H7 (cell line): ENCODE measurements at places on chromosomes 5 and 9. TPM values are rescaled to one million over a fixed set of nuclear protein-coding genes. Genes with fewer than 3 reads are reported as not detected.

- no peak for DNase-seq
Observed at GRCh38 chr9:134666831-134667230, 25.2 kb downstream of the COL5A1 start.

- no peak for DNase-seq
Observed at GRCh38 chr5:136001466-136001981, 27.3 kb upstream of the TGFBI start.

- DNase-seq = no peak
Observed at GRCh38 chr5:68673106-68673822, 420.6 kb upstream of the SLC30A5 start.

- no peak for DNase-seq
Observed at GRCh38 chr9:71887362-71887761, 23.6 kb downstream of the ABHD17B start.

DNA sequence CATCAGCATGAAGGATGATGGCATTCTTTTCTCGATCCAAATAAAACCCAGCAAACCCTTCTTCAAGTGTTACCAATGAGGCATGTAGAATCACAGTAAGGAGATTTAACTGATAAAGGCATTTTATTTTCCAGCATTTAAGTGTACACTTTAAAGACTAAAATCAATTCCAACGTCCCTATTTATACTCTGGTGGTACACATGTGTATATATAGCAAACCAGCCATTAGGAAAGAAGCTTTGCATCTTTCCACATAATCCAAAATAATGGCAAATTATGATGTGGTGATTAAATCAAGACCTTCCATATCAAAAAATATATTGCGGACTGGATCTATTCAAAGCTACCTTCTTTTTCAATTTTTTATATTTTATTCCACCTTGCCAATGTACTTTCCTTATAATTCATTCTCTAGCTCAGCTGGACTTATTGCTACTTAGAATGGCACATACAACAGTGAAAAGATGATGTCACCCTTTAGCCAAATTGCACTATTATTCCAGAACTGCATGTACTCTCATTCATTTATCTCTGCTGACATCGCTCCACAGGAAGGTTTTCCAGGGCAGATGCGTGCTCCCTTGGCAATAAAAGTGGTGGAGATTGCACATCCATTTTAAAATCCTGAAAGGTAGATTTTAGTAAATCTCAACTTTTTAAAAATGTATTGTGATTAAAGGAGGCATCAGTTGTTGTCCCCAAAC is 63.3 kb upstream of the SLC30A5 start:
- DNase-seq = no peak

DNA sequence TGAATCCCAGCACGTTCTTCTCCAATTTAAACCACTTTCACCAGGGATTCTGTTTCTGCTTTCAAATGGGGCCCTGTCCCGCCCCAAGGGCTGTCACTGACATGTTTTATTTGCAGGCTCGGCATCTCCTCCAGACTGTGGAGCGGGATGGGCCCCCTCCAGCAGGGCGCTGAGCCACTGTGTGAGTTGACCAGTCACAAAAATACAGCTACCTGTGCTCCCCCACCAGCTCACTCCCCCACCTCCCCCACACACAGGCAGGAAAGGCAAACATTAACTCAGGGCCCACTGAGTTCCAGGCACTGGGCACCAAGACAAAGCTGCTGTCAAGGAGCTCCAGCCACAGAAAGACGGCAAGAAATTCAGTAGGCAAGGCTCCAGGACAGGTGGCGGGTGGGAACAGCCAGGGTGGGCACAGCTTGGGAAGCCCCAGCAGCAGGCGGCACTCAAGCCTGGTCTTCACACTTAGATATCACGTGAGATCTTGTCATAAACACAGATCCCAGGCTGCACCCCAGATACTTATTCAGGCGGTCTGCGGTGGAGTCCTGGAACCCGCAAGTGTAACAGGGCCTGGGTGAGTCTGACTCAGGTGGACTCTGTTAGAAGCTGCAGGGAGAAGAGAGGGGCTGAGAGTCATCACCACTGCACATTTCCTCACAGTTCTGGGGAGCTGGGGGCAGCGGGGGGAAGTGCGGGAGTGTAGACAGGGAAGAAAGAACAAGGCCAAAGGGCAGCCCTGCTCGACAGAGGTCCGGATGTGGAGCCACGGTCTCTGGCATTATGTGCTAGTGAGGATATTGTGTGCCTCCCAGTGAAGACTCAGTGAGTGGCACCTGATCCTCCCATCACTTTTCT is 44.7 kb downstream of the OR2V1 start:
- peak; percentile 34 for DNase-seq

- peak; percentile 70 for DNase-seq
Observed at GRCh38 chr5:150081541-150082283, 4.6 kb downstream of the CSF1R start.

- DNase-seq = peak; percentile 71
Observed at GRCh38 chr9:134267881-134268724, 58.2 kb upstream of the RXRA start.

- no peak for DNase-seq
Observed at GRCh38 chr9:105344283-105344682, 99.8 kb downstream of the SLC44A1 start.

GRCh38 chr5:78016863-78017529 is 240.9 kb upstream of the TBCA start:
- DNase-seq = peak; percentile 52

- DNase-seq = no peak
Observed at GRCh38 chr9:95286151-95286550, 31.4 kb downstream of the FANCC start.

GRCh38 chr5:178941361-178941760 is 363 bp downstream of the ZNF454 start:
- peak; percentile 26 for DNase-seq

- peak; percentile 24 for DNase-seq
Observed at GRCh38 chr5:38888041-38888440, 42.2 kb downstream of the OSMR start.

- DNase-seq = peak; percentile 51
Observed at GRCh38 chr5:168076561-168076991, 214.9 kb upstream of the WWC1 start.

DNA sequence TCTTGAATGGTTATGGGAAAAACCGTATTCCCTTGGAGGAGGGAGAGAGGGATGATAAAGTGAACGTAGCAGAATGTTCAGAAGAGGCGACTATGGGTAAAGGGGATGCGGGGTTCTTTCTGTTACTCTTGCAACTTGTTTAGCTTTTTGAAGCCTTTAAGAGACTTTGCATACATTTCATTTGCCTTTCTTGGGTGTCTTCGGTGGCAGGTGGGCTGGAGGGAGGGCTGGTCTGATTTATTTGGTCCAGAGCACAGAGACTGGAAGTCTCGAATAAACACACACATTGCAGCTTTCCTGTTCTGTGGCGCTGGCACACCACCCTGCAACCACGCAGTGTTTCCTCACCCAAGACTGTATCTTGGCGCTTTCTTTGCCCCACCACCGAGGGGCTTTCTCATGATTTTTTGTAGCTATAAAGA is 23.2 kb downstream of the TTF1 start:
- no peak for DNase-seq

GRCh38 chr5:102834438-102834964 is 79.4 kb downstream of the PAM start:
- DNase-seq = peak; percentile 4

GRCh38 chr9:101026824-101027223 is 1.7 kb upstream of the PLPPR1 start:
- DNase-seq = no peak

- DNase-seq = no peak
Observed at GRCh38 chr5:135669416-135669815, 90.6 kb upstream of the CXCL14 start.

- DNase-seq = no peak
Observed at GRCh38 chr5:94540856-94541494, 77.4 kb downstream of the KIAA0825 start.

GRCh38 chr9:133683586-133684120 is 47.5 kb downstream of the DBH start:
- DNase-seq = no peak

GRCh38 chr9:2790466-2790865 is 53.4 kb downstream of the PUM3 start:
- no peak for DNase-seq

GRCh38 chr9:15430920-15431844 is 8.5 kb downstream of the SNAPC3 start:
- peak; percentile 36 for DNase-seq

GRCh38 chr5:40831346-40832210 is 3.4 kb downstream of the RPL37 start:
- DNase-seq = no peak

GRCh38 chr5:146836226-146836842 is 42.2 kb downstream of the PPP2R2B start:
- DNase-seq = no peak

DNA sequence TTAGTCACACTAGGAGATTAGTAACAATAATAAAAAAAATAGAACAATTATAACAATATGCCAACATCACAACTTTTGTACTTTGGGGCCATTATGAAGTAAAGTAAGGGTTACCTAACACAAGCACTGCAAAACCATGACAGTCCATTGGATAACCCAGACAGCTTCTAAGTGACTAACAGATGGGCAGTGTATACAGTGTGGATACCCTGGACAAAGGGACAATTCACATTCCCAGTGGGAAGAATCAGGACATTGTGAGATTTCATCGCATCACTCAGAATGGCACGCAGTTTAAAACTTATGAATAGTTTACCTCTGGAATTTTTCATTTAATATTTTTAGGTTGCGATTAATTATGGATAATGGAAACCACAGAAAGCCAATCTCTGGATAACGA is 45.6 kb upstream of the JADE2 start:
- DNase-seq = no peak

- DNase-seq = no peak
Observed at GRCh38 chr5:7828269-7828668, 22.7 kb downstream of the CFAP90 start.

- no peak for DNase-seq
Observed at GRCh38 chr5:179609834-179610108, 13.7 kb downstream of the HNRNPH1 start.

Gene GCNT1
- total RNA-seq = 14.5 and 23.6 TPM in 2 replicates

Gene LPCAT1
- 70.2 and 77.5 TPM in 2 replicates for total RNA-seq

Gene AQP3
- total RNA-seq = 0.18 and 2.6 TPM in 2 replicates

Gene NR5A1
- 0.30 and 0.73 TPM in 2 replicates for total RNA-seq

Gene IL5
- total RNA-seq = not detected in 2 replicates

Gene DBH
- total RNA-seq = 0.07 TPM in 1 of 2 replicates, not detected in the other

Gene IFNB1
- total RNA-seq = not detected in 2 replicates

Gene CPEB4
- 7.0 and 8.3 TPM in 2 replicates for total RNA-seq

Gene HAVCR2
- 0.18 and 0.31 TPM in 2 replicates for total RNA-seq

Gene GFI1B
- 0.52 TPM in 1 of 2 replicates, not detected in the other for total RNA-seq

Gene INSL4
- not detected in 2 replicates for total RNA-seq

Gene ZNF454
- 0.14 and 1.3 TPM in 2 replicates for total RNA-seq

Gene APBA1
- total RNA-seq = 0.52 and 0.81 TPM in 2 replicates

Gene OXCT1
- total RNA-seq = 15.4 and 25.1 TPM in 2 replicates

Gene LAMC3
- total RNA-seq = 84.9 and 91.8 TPM in 2 replicates

Gene PCDHB14
- 0.10 and 0.26 TPM in 2 replicates for total RNA-seq

Gene CRB2
- 1.6 and 1.7 TPM in 2 replicates for total RNA-seq

Gene PRELID1
- total RNA-seq = 360 and 469 TPM in 2 replicates

Gene C5orf58
- 4.3 and 4.9 TPM in 2 replicates for total RNA-seq
